Activated CD4-positive, alpha-beta memory T cell treated with anti-CD3 and anti-CD28 coated beads, Interleukin-2, amount 10 ng/mL, durations not matched to agents 7 days and 5 days (primary cell): ENCODE measurements at places on chromosomes 1 and 21. TPM values are rescaled to one million over a fixed set of nuclear protein-coding genes. Genes with fewer than 3 reads are reported as not detected.

The SPOCD1 gene
- total RNA-seq = 0.15 TPM

The LENEP gene
- 1.2 TPM for total RNA-seq

DNA sequence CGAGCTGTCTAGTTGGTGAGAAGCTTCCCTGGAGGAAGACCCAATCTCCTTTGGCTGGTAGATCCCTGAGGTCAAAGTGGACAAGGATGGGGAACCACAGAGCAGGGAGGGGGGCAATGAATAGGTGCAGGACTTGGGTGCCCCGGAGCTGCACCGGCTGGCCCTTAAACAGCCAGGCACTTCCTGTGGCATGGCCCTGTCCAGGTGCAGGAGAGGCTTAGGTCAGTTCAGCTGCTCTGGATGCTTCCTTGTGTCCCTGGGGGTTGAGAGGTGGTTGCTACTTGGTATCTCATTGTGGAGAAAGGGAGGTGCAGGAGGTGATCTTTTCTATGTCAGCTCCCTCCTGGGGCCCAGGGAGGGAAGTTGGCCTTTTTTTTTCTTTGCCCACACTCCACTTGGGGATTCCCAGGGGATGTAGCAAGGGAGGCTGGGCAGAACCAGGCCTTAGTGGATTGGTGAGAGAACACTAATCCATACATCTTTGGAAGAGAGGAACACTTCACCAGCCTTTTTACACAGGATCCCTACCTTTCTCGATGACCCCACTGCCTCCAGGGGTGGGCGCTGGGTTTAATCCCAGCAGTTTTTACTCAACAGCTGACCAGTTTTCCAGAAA, 1.2 kb upstream of the ST3GAL3 start:
- DNase-seq = no peak

- no peak for DNase-seq
Observed at GRCh38 chr1:81758181-81758580, 42.6 kb upstream of the ADGRL2 start.

- no peak for DNase-seq
Observed at GRCh38 chr1:6519491-6519934, 28.0 kb upstream of the PLEKHG5 start.
